Mesendoderm (in vitro differentiated cells): ENCODE measurements at places on chromosomes 11 and 22.
A peak's percentile ranks its signal among the peaks of the same experiment; 100 is the strongest.

DNA sequence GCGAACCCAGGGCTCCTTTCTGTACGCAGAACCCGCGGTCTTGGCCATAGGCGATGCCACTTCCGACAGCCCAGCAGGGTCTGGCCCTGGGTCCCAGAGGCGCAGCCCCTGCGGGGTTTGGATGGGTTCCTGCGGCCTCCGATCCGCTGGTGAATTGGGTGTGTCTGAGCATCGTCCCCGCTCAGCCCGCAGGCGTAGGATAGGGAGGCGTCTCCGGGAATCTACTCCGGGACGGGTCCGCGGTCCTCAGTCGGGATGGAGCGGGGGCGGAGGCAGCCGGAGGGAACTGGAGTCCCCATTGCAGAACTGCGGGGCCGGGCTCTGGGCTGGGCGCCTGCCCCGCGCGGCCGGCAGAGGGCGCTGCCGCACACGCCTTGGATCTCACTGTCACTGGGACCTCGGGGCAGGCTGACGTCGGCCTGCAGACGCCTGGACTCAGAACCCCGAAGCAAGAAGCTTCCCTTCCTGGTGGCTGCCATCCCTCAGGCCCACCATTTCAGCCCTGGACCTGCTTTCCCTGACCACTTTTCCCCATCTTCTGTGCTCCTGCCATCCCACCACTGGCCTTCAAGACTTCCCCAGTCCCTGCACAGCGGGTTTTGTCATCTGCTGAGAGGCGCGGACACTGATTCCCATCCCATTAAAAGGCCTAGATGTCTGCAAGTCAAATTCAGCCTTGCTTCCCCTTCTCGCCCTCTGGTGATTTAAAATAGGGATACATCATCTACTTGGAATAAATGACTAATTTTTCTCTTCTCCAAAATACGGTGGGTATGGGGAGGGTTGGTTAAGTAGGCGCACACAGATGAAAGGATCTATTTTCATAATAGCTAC is 38.3 kb upstream of the CREB3L1 start:
- peak; percentile 95 for DNase-seq
- H3K4me3 ChIP-seq = no peak overlapping the region
- H3K27me3 ChIP-seq = peaks cover 3% of the 10 kb centered on the region
- H3K36me3 ChIP-seq = no peaks in the 10 kb centered on the region
- peaks cover 4% of the 10 kb centered on the region for H3K4me1 ChIP-seq

- H3K4me1 ChIP-seq = no peaks in the 10 kb centered on the region
- no peaks in the 10 kb centered on the region for H3K36me3 ChIP-seq
- peak overlapping the region; percentile 80 for H3K4me3 ChIP-seq
- H3K27me3 ChIP-seq = no peaks in the 10 kb centered on the region
- H3K27ac ChIP-seq = peak overlapping the region; percentile 35
- DNase-seq = no peak
Observed at GRCh38 chr22:40857309-40857855, 434 bp downstream of the XPNPEP3 start.

DNA sequence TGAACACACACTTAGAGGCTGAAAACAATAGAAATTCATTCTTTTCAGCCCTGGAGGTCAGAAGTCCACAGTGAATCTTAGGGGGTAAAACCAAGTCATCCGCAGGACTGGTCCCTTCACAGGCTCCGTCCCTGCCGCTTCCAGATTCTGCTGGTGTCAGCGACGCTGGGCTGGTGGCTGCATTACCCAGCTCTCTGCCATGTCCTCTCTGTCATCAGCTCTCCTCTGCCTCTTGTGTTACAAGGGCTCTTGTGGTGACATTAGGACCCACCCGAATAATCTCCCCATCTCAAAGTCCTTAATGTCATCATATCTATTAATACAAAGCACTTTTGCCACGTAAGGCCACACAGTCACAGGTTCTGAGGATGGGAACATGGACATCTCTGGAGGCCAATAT is 47.7 kb upstream of the ANO1 start:
- H3K27ac ChIP-seq = no peak overlapping the region
- no peaks in the 10 kb centered on the region for H3K36me3 ChIP-seq
- H3K4me3 ChIP-seq = no peak overlapping the region
- DNase-seq = no peak
- no peaks in the 10 kb centered on the region for H3K4me1 ChIP-seq

GRCh38 chr11:132821499-132821898 is 710.8 kb downstream of the OPCML start:
- no peaks in the 10 kb centered on the region for H3K27me3 ChIP-seq
- H3K27ac ChIP-seq = no peak overlapping the region
- H3K4me1 ChIP-seq = peaks cover 2% of the 10 kb centered on the region
- DNase-seq = no peak
- H3K36me3 ChIP-seq = no peaks in the 10 kb centered on the region

DNA sequence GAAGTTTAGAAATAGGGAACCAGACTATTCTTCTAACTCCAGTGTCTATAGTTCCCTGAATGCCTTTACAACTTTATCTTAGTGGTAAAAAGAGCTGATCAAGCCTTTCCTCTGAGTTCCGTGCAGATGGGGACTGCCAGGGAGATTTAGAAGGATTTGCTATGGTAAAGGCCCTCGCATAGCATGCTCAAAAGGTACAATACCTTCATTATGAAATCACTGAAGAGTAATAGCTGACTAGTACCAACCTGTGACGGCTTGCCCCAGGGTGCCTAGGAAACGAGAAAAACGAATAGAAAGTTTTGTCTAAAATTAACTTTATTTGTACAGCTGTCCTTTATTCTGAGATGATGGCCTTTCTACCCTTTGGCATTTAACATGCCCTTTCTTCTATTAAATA is 150.1 kb upstream of the ARHGAP42 start:
- H3K4me3 ChIP-seq = no peak overlapping the region
- H3K4me1 ChIP-seq = no peaks in the 10 kb centered on the region
- no peak overlapping the region for H3K27ac ChIP-seq

DNA sequence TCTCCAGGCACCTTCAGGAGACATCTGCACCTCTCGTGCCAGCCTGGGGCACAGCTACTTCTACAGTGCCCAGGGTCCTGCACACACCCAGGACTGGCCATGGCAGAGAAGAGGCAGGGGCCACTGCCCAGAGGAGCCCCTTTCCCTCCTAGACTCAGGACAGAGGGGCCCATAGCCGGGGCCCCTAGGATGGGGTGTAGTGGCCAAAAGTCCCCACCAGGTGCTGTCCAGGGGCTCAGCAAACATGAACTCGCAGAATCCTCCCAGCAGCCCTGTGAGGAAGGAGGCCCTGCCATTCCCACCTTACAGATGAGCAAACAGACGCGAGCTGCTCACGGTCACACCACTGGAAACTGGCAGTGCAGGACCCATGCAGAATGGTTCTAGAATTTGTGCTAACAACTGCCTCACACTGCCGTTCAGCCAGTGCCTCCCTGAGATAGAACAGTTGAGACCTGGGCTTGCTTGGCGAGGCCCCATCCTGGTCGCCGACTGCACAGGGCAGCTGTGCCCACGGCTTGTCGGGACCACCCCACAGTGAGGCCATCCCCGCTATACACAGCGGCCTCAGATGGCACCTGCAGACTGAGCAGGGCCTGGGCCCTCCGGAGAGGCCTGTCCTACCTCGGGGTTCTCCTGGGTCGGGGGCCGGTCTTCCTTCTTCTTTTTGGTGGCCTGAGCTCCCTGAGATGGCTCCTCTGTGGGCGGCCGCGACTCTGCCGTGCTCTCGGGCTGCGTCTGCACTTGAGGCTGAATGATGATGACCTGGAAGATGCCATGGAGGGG is 96.4 kb downstream of the PHF21B start:
- no peak for DNase-seq
- H3K4me3 ChIP-seq = no peak overlapping the region
- no peaks in the 10 kb centered on the region for H3K4me1 ChIP-seq
- no peak overlapping the region for H3K27ac ChIP-seq
- H3K36me3 ChIP-seq = peaks cover 4% of the 10 kb centered on the region
- no peaks in the 10 kb centered on the region for H3K27me3 ChIP-seq

- H3K27me3 ChIP-seq = no peaks in the 10 kb centered on the region
- peak; percentile 30 for DNase-seq
- no peaks in the 10 kb centered on the region for H3K36me3 ChIP-seq
- H3K4me1 ChIP-seq = peaks cover 12% of the 10 kb centered on the region
Observed at GRCh38 chr22:33918676-33919365, 1.5 kb downstream of the LARGE1 start.

DNA sequence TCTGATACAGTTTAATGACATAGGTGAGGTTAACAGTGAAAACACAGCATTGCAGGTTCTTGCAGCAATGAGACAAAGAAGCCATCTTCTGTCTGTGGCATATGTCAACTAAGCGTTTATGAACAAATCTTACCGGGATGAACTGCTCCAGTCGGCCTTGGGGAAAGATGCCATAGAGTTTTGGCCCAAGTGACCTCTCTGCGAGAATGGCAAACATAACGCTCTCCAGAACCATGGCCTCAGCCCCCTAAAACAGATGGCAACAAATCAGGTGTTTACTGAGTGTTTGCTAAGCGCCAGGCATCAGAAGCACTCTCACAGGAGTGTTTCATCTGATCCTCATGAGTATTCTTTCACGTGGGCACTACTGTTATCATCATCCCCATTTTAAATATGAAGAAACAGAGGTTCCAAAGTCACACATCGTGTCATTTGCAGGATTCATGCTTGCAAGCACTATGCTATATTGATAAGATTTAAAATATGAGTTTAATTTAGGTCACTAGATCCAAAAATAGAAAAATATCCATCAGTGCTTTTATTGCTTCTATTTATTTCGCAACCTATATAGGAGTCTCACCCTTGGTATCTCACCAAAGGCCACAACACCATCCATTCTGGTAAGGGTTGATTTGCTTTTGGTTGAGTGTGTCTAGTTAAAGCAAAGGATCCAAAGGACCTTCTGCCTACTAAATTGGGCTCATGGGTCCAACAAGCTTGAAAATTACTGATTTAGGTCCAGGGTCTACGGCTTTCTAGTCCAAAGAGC is 35.9 kb downstream of the TCIRG1 start:
- H3K36me3 ChIP-seq = peaks cover 1% of the 10 kb centered on the region
- no peak for DNase-seq
- no peaks in the 10 kb centered on the region for H3K27me3 ChIP-seq
- no peaks in the 10 kb centered on the region for H3K4me1 ChIP-seq
- H3K27ac ChIP-seq = no peak overlapping the region
- no peak overlapping the region for H3K4me3 ChIP-seq

GRCh38 chr11:98630736-98631135 is 390.0 kb upstream of the CNTN5 start:
- H3K4me1 ChIP-seq = no peaks in the 10 kb centered on the region
- H3K36me3 ChIP-seq = no peaks in the 10 kb centered on the region
- H3K27me3 ChIP-seq = no peaks in the 10 kb centered on the region
- peak; percentile 21 for DNase-seq
- no peak overlapping the region for H3K27ac ChIP-seq
- no peak overlapping the region for H3K4me3 ChIP-seq

DNA sequence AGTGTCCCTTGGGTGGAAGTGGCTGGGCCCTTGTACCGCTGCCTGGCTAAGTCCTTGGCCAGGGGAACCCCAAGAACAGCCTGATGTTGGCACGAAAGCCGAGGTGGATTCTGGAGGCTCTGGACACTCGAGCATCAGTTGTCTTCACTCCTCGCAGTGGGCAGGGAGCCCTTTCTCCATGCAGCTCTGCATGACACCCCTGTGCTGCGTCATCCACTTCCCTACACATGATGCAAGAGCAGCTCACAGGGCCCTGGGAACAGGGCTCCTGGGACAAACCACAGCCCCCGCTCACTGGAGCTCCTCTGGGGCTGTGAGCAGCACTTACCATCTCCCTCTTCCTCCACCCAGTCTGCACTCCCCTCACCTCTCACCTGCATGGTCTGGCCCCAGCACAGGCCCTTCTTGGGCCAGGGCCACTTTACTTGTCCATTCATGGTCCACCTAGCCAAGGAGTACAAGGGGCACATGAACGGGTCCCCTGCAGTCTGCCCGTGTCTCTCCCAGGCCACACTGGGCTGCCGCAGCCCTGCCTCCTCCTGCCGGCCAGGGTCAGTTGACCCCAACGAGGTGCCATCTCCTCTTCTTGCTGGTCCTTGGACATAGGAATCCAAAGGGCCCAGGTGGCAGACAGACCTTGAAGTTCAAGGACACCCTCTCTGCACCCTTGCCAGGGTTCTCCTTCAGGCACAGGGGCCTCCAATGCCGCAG is 66.5 kb downstream of the IGF2 start:
- no peaks in the 10 kb centered on the region for H3K4me1 ChIP-seq
- no peaks in the 10 kb centered on the region for H3K27me3 ChIP-seq
- H3K27ac ChIP-seq = no peak overlapping the region
- no peak overlapping the region for H3K4me3 ChIP-seq

DNA sequence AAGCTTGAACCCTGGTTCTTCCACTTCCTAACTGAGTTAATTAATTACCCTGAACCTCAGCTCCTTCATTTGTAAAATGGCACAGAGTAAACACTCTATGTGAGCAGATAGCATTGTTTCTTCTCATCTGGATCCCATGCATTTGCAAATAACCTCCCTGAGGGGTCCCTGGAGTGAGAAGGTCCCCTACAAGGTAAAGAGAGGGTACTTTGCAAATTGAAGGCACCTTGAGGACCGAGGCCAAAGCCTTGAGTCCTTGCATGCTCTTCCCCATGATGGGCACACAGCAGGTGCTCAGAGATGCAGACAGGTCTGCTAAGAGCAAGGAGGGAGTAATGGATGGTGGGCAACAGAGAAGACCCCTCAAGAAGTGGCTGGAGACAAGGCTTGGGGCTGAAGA is 33.2 kb downstream of the OTOG start:
- no peaks in the 10 kb centered on the region for H3K36me3 ChIP-seq
- no peaks in the 10 kb centered on the region for H3K27me3 ChIP-seq
- no peaks in the 10 kb centered on the region for H3K4me1 ChIP-seq
- H3K4me3 ChIP-seq = no peak overlapping the region

DNA sequence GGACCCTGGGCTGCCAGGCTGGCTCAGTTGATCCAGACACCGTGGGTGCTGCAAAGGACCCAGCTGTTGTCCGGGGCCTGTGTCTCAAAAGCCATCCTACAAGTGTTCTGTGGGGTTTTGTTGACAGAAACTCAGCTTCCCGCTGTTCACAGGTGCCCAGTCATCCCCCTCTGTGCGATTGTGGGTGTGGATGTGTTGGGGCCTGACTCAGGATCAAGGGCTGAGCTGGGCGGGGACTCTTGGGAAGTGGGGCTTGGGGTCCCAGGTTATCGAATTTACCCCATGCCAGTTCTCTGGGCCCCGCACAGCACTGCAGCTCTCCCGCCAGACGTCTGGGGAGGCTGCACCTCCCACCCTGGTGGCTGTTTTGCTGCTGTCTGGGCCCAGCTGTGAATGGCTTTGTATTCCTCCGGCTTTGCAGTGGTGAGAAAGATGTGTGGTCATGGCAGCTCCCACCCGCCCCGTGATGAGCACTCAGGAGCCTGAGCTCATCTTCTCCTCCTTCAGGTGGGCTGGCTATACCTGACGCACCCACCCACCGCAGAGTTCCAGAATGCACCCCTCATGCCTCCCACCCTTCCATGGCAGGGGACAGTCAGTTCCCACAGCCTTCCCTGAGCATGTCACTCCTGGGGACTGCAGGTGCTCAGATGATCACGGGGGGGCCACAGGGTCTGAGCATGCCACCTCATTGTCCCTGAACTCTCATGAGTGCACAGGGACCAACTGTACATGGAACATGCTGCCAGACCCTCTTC is 3.6 kb upstream of the AP2A2 start:
- H3K4me1 ChIP-seq = no peaks in the 10 kb centered on the region
- H3K4me3 ChIP-seq = no peak overlapping the region
- no peak overlapping the region for H3K27ac ChIP-seq

- H3K4me3 ChIP-seq = no peak overlapping the region
- no peaks in the 10 kb centered on the region for H3K27me3 ChIP-seq
- DNase-seq = no peak
Observed at GRCh38 chr22:48591286-48592065, 1236.2 kb downstream of the BRD1 start.

- DNase-seq = no peak
- H3K36me3 ChIP-seq = no peaks in the 10 kb centered on the region
- H3K27ac ChIP-seq = no peak overlapping the region
- no peaks in the 10 kb centered on the region for H3K27me3 ChIP-seq
Observed at GRCh38 chr22:45445031-45445710, 31.7 kb downstream of the RIBC2 start.
